Vagina (tissue), 2 donors: ENCODE measurements at places on chromosomes 16 and 17.

- DNase-seq: no peak
These were observed 1.3 kb upstream of the PSMB3 start for GRCh38 chr17:38751144-38751807.

DNA sequence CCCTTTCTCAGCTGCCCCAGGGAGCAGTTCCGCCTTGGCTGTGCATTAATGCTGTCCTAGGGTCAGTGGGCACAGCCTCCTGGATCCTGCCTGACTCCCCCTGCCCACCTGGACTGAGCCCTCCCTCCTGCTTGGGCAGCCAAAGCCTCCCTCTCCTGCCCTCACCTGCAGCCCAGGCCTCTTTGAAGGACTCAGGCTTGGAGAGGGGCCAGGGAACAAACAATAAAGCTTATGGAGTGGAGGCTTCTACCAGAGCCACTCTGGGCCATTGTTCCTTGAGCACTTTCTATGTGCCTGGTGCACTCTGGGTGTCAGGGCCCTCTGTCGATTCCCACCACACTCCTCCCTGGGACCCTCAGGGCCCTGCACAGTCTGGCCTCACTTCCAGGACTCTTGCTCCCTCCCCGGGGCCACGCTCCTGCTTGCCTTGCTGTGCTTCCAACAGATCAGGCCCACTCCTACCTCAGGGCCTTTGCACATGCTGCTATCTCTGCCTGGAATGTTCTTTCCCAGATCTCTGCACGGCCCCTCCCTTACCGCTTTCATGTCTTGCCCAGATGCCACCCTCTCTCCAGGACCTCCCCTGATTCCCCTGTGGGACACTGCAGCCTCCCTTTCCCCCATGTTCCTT lies 5.0 kb downstream of the KCNJ12 start:
- DNase-seq: no peak

DNA sequence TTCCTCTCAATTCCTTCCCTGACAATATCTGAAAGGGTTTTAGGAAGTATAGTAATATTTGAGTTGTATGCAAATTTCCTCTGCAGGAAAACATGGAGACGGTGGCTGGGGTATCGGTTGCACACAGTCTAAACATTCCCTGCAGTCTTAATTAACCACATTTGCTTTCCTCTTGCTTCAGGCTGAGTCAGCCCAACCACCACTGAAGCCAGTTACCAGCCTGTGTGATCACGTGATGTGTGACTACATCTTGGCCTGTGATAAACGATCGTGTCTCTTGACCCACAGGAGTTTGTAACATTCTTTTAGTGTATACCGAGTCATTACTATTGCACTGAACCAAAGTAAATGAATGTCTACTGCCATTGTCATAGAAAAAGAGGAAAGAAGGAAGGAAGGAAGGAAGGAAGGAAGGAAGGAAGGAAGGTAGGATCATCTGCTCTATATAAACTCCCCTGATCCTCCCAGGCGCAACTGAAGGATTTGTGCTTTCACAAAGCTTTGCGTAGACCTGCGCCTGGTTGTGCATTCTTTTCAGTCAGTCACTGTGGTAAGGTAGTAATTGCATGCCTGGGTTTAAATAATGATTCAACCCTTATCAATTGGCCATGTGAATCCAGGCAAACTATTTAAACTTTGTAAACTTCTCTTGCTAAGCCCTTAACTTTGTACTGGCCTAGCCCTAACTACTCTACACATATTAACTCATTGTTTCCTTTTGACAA lies 280.6 kb upstream of the SALL1 start:
- no peak for DNase-seq

GRCh38 chr17:4267402-4267801 lies 3.6 kb upstream of the ANKFY1 start:
- DNase-seq: no peak

DNA sequence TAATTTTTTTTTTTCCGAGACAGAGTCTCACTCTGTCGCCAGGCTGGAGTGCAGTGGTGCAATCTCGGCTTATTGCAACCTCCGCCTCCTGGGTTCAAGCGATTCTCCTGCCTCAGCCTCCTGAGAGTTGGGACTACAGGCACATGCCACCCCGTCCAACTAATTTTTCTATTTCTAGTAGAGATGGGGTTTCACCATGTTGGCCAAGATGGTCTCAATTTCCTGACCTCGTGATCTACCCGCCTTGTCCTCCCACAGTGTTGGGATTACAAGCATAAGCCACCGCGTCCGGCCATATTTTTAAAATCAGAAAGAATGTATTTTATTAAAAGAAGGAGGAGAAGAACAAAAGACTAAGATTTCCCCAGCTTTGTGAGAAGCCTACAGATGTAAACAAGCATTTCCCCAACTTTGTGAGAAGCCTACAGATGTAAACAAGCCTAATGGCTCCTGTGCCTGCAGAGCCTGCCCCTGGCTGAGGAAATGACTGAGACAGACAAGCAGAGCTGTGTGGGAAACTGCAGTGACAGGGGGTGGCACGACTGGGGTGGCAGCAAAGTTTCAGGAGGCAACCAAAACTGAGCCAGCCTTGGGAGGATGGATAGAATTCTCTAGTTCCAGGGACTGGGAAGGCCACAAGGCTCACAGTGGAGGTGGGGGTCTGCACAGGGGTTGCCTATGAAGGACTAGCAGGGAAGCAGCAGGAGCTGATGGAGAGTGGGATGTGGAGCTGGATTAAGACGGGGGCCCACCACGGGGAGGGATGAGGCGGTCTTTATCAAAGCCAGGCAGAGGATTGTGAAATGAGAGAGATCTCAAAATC lies 22.9 kb downstream of the TOP3A start:
- no peak for DNase-seq

DNA sequence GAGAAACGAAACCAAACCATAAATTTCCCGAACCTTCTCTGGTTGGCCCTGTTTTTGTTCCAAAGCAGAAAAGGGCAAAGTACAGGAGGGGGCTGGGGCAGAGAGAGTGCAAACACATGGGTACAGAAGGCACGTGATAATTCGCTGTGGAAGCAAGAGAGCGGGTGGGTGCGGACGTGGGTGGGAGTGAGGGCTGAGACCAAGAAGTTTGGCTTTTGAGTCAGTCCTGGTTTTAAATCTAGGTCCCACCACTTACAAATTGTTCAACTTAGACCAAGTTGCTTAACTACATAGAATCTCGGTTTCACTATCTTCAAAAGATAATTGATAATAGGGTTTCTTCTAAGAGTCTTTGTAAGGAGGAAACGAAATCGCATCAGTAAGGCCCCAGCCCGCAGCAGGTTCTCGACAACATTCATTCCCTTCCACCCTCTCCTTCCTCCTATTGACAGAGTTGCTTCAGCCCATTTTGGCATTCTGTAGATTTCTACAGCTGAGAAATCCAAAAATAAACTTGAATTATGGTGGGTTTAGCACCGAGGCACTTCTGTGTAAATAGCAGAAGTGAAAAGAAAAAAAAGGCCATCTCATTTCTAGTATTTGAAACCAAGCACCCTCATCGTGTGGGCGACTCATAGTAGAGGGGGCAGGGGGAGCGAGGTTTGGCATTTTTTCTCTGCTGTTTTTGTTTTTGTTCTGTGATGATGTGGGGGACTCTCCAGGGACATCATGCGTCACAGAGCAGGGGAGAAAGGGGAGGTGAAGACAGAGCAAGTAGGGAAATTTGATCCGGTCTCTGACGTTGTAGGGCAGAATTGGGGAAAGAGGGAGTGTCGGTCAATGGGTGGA lies 33.6 kb upstream of the CCR7 start:
- peak; percentile 65 for DNase-seq

GRCh38 chr17:49121696-49122292 lies 10.8 kb upstream of the B4GALNT2 start:
- no peak for DNase-seq

DNA sequence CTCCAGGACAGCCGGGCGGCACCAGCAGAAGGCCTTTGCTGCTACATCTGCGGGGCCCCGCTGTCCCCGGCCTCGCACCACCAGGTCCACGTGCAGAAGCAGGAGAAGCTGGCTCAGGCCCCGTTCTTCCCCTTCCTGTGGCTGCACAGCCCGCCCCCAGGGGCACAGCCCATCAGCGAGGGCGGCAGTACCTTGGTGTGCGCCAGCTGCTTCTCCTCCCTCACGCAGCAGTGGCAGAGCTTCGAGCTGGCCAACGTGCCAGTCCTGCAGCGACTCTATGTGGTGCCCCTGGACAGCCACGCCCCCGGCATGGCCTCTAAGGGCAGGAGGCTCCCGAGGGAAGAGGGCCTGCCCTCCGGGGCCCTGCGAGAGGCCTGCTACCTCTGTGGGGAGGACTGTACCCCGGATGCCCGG lies 58.3 kb upstream of the CIBAR2 start:
- DNase-seq: no peak

GRCh38 chr17:34851961-34852540 lies 109.2 kb downstream of the CCT6B start:
- DNase-seq: no peak

DNA sequence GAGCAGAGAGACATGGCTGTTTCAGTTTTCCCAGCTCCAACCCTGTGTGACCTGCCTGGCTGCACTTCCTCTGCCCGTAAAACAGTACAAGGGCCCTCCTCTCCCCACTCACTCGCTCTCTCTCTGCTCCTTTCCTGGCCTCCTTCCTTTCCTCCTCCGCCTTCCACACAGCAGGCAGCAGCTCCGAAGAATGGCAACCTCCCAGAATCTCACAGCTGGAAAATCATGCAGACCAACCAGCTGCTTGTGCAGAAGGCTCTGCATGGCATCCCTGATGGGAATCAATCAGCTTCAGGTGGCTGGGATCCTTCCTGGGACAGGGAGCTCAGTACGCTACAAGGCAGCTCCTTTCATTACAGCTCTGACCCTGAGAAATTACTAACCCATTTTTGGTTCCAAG lies 27.4 kb downstream of the TMEM132E start:
- no peak for DNase-seq

GRCh38 chr16:79158337-79158736 lies 442.2 kb downstream of the MAF start:
- DNase-seq: no peak

- DNase-seq: no peak
These were observed 28.8 kb downstream of the DYNLRB2 start for GRCh38 chr16:80569440-80570105.

GRCh38 chr17:47850692-47851573 lies at the start of gene SP6:
Gene SP6 (minus strand): TSS chr17:47851163. CDS start chr17:47848429, 2,734 bp downstream.
- DNase-seq: no peak

GRCh38 chr17:41602524-41602923 lies 10.0 kb downstream of the KRT16 start:
- no peak for DNase-seq

DNA sequence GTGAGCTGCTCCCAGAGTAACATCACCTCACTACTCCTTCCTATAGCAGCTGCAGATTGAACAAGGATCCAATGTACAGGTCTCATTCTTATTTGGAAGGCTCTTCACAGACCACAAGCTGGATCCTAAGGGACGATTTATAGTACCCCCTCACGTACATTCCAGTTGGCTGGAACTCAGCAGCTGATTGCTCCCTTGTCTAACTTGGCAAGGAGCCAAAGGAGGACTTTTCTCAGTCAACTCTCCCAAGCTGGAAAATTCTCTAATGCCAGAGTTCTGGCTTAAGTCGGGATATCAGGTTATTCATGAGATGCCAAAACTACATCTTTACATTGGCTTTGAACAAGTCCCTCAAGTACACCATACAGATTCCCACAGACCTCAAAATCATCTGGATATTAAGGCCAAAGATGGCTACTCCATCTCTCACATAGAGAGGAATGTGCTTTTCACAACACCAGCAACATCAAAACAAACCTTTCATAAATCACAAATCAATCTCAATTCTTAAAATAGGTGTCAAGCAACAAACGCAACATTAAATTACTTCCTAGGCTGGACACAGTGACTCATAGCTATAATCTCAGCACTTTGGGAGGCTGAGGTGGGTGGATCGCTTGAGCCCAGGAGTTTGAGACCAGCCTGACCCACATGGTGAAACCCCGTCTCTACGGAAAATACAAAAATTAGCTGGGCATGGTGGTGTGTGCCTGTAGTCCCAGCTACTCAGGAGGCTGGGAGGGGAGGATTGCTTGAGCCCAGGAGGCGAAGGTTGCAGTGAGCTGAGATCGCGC lies 39.3 kb downstream of the SMG6 start:
- DNase-seq: no peak

DNA sequence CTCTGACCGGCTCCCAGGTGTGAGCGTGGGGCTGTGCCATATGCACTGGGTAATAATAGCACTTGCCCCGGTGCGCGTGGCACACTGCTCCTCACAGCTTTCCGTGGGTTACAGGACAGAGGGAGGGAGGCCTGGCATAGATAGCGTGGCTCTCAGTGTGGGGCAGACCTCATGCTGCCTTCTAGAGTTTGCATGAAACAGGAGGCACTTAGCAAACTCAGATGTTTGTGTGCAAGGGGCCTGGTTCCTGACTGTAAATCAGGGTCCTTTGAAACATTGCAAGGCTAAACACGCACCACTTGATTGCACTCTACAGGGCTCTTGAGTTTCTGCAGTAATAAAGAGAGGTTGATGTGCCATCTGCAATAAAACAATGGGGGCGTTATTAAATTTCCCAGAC lies 101.7 kb downstream of the RPTOR start:
- DNase-seq: no peak

DNA sequence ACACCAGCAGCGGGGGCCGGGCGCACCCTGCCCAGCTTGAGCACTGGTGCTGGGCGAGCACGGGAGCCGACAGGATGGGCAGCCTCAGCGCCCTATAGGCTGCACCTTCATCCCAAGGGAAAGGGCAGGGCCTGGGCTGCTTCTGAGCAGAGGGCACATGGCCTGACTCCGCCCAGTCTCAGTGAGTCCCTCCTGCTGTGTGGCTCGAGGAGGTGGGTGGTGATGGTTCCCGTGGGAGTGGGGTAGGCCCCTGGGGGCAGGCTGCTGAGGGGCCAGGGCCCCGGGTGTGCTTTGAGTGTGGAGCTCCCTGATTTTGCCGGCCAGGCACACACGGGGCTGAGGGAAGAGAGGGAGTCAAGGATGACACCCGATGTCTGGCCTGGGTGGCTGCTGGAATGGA lies 37.9 kb downstream of the TSC2 start:
- no peak for DNase-seq

DNA sequence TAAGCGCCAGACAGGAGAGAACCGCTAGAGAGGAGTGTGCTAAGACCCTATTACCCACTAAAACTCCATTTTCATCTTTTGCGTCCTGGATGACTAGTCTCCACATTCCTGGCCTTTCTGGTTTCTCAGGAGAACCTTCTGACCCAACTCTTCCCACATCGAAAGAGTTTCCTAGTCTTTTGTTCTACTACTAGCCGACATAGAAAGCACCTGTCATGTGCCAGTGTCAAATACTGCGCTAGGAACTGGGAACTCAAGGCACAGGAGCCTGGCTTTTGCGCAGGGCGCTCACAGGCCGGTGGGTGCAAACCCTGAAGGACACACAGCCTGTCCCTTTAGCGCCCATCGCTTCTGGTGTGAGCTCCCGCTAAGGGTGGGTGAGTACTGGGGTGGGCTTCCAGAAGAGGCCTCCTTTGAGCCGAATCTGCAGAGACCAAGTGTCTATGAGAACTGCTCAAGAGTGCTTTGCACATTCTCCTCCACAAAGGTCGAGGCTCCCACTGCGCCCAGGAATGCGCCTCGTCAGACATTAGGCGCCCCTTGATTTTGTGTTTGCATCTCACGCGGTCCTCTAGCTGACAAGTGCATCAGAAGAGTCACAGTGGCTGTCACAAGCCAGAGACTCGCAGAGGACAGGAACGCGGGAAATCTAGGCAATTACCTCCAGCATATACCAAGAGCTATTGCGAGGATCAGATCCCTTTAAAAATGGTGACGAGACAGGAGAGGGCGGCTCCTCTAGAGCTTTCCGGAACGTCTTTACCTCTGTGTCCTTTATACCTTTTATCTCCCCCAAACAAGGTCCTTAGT lies 2.0 kb upstream of the PSMB3 start:
- no peak for DNase-seq

- DNase-seq: no peak
These were observed 24.3 kb upstream of the LASP1NB start for GRCh38 chr17:38900978-38901656.

- no peak for DNase-seq
These were observed 10.0 kb upstream of the NAGLU start for GRCh38 chr17:42526031-42526444.
